Ovary (tissue), 10 donors: ENCODE measurements at places on chromosomes 12 and 14. TPM values are rescaled to one million over a fixed set of nuclear protein-coding genes. Genes with fewer than 3 reads are reported as not detected.

- no peaks in the 10 kb centered on the region for H3K27me3 ChIP-seq
- no peaks in the 10 kb centered on the region for H3K4me1 ChIP-seq
- H3K36me3 ChIP-seq: no peaks in the 10 kb centered on the region
- no peak overlapping the region for H3K4me3 ChIP-seq
These were observed 236.5 kb upstream of the PELI2 start for GRCh38 chr14:55881577-55882241.

GRCh38 chr14:104789752-104790743, 5.5 kb downstream of the AKT1 start:
- H3K27me3 ChIP-seq: no peaks in the 10 kb centered on the region
- DNase-seq: no peak
- no peak overlapping the region for H3K27ac ChIP-seq

GRCh38 chr12:112107306-112108201, 1.0 kb downstream of the NAA25 start:
- no peak for DNase-seq
- H3K4me1 ChIP-seq: peaks cover 9% of the 10 kb centered on the region
- no peak overlapping the region for H3K27ac ChIP-seq
- no peaks in the 10 kb centered on the region for H3K36me3 ChIP-seq

DNA sequence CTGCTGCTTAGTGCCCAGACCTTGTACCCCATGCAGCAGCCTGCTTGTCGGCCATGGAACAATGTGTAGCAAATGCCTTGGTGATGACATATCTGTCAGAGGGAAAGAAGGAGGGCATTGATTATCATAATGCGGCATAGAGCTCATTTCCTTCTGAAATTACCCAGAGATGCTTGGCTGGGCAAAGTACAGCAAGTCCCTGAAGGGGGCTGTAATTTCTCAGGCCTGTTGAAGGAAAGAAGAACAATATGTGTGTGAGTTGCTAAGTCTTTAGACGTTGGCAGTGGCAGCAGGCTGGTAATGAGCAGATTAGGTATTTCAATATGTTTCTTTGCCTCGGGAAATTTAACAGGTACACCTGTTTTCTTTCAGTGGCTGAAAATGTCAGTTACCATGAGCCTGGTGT, 128.6 kb downstream of the CRADD start:
- H3K36me3 ChIP-seq: no peaks in the 10 kb centered on the region
- H3K4me1 ChIP-seq: peaks cover 2% of the 10 kb centered on the region
- H3K27me3 ChIP-seq: no peaks in the 10 kb centered on the region
- no peak for DNase-seq

GRCh38 chr14:104425763-104426646, 153.6 kb upstream of the C14orf180 start:
- H3K36me3 ChIP-seq: no peaks in the 10 kb centered on the region
- peaks cover 12% of the 10 kb centered on the region for H3K4me1 ChIP-seq
- no peak overlapping the region for H3K4me3 ChIP-seq
- H3K27me3 ChIP-seq: no peaks in the 10 kb centered on the region
- no peak for DNase-seq

- peaks cover 2% of the 10 kb centered on the region for H3K27me3 ChIP-seq
- no peak for DNase-seq
- H3K36me3 ChIP-seq: no peaks in the 10 kb centered on the region
- no peak overlapping the region for H3K4me3 ChIP-seq
These were observed 145.8 kb downstream of the MIPOL1 start for GRCh38 chr14:37343307-37344094.

- no peaks in the 10 kb centered on the region for H3K4me1 ChIP-seq
- H3K4me3 ChIP-seq: no peak overlapping the region
- no peak for DNase-seq
- H3K27ac ChIP-seq: no peak overlapping the region
- H3K27me3 ChIP-seq: no peaks in the 10 kb centered on the region
These were observed 21.5 kb downstream of the LLPH start for GRCh38 chr12:66109056-66109455.

DNA sequence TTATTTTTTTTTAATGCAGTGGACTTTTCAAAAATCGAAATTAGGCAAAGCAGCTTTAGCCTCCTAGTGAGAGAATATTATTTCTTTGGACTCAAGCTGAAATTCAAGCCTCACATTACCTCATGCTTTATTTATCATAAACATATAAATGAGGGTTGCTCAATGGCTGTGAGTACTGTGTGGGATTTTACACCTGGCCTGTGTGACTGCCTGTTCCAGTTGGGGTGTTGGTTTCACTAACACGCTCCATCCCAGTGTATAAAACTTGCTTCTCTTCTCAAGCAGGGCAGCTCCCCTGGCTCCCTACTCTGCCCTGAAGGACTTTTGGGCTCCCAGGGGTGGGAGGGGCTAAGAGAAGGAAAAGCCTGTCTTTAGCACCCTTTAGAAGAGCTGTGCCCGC, 15.0 kb downstream of the ANKLE2 start:
- H3K27me3 ChIP-seq: no peaks in the 10 kb centered on the region
- H3K4me3 ChIP-seq: no peak overlapping the region
- no peak for DNase-seq
- no peaks in the 10 kb centered on the region for H3K36me3 ChIP-seq
- no peak overlapping the region for H3K27ac ChIP-seq

DNA sequence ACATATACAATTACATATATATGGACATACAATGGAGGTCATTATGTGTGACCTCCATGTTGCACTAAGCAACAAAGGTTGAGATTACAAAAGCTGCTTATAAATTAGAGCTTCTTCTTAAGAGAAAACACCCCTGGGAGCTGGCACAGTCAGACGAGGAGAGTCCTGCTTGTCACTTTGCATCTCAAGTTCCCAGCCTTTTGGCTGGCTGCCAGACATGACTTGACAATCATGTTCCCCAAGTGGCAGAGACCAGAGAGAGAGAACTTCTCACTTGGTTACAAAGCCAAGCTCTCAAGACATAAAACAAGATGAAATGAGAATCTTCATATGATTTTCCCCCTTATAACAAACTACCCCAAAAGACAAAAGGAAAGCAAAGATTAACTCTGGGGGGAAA, 8.5 kb upstream of the SYNJ2BP start:
- no peaks in the 10 kb centered on the region for H3K4me1 ChIP-seq
- no peaks in the 10 kb centered on the region for H3K36me3 ChIP-seq
- H3K27ac ChIP-seq: no peak overlapping the region
- H3K4me3 ChIP-seq: no peak overlapping the region
- H3K27me3 ChIP-seq: no peaks in the 10 kb centered on the region

GRCh38 chr14:105944632-105945610, 418.5 kb downstream of the TMEM121 start:
- no peaks in the 10 kb centered on the region for H3K4me1 ChIP-seq
- peak; percentile 47 for DNase-seq
- H3K36me3 ChIP-seq: no peaks in the 10 kb centered on the region
- no peaks in the 10 kb centered on the region for H3K27me3 ChIP-seq
- no peak overlapping the region for H3K27ac ChIP-seq

DNA sequence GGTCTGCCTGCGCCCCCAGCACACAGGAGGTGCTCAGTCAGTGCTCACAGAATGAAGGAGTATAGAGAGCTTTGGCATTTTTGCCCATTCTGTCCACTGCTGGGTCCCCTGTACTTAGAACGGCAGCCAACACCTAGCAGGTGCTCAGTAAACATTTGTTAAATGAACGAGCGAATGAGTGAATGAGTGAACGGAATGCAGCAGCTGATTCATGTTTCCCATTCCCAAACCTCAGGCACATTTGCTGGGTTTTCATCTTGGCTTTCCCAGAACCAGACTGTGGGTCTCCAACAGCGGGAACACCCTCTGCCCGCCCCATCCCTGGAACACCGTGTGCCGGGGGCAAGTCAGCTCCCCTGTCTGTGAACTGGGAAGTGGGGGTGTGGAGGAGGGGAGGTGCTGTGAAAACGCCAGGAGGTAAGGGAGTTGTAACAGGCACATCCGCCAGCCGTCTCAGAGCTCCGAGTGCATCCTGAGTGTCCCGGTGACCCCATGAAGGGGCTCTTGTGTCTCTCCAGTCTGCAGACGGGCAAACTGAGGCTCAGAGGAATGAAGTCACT, 47.3 kb downstream of the SCARB1 start:
- H3K4me1 ChIP-seq: no peaks in the 10 kb centered on the region
- H3K27me3 ChIP-seq: no peaks in the 10 kb centered on the region
- H3K4me3 ChIP-seq: no peak overlapping the region
- no peaks in the 10 kb centered on the region for H3K36me3 ChIP-seq
- H3K27ac ChIP-seq: no peak overlapping the region

- H3K27me3 ChIP-seq: no peaks in the 10 kb centered on the region
- H3K27ac ChIP-seq: no peak overlapping the region
- peaks cover 1% of the 10 kb centered on the region for H3K4me1 ChIP-seq
- DNase-seq: no peak
These were observed 52.9 kb downstream of the SETD3 start for GRCh38 chr14:99427632-99428300.

DNA sequence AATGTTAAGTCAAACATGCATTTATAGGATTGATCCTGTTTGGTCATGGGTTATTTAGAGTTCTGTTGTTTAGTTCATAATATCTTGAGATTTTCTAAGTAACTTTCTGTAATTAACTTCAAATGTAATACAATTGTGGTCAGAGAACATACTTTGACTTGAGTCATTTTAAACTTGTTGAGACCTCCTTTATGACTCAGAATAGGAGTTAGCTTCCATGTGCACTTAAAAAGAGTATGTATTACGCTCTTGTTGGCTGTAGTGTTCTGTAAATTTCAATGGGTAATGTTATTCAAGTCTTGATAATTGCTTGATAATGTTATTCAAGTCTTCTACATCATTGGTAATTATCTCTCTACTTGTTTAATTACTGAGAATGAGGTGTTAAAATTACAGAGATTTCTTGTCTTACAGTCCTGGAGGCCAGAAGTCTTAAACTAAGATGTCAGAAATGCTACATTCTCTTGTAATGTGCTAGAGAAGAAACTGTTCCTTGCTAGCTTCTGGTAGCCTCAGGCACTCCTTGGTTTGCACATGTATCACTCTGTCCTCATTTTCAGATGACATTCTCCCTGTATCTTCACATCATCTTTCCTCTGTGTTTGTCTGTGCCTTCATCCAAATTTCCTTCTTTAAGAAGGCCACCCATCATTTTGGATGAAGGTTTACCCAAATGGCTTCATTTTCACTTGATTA, 197.3 kb downstream of the TMTC3 start:
- H3K4me3 ChIP-seq: no peak overlapping the region
- no peak for DNase-seq
- H3K36me3 ChIP-seq: no peaks in the 10 kb centered on the region
- H3K27ac ChIP-seq: no peak overlapping the region

DNA sequence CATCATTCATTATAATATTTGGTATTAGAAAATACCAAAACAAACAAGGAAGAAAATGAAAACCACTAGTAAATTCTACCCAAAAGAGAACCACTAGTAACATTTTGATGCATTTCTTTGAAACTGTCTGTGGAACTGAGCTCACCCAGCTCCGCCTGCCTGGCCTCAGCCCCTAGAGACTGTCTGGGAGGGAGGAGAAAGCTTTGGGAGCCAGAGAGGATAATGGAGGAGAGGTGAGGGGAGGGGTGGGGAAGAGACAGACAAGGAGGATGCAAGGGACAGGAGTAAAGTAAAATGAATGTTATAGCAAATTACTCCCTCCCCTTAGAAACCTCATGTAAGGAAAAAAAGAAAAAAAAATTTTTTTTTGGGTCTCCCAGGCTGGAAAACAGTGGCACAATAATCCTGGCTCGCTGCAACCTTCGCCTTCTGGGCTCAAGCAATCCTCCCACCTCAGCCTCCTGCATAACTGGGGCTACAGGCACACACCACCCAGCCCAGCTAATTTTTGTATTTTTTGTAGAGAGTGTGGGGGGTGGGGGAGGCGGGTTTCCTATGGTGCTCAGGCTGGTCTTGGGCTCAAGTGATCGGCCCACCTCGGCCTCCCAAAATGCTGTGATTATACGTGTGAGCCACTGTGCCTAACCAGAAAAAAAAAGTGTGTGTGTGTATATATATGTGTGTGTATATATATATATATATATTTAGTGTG, 3.2 kb upstream of the MMP19 start:
- H3K4me1 ChIP-seq: peaks cover 12% of the 10 kb centered on the region
- H3K4me3 ChIP-seq: no peak overlapping the region
- H3K27me3 ChIP-seq: no peaks in the 10 kb centered on the region
- H3K36me3 ChIP-seq: no peaks in the 10 kb centered on the region
- no peak for DNase-seq

- DNase-seq: no peak
- no peaks in the 10 kb centered on the region for H3K36me3 ChIP-seq
- no peak overlapping the region for H3K4me3 ChIP-seq
- H3K4me1 ChIP-seq: no peaks in the 10 kb centered on the region
- H3K27ac ChIP-seq: no peak overlapping the region
These were observed 751.3 kb downstream of the SLC6A15 start for GRCh38 chr12:84161296-84161695.

GRCh38 chr14:50363714-50364111, 33.0 kb downstream of the CDKL1 start:
- no peak overlapping the region for H3K27ac ChIP-seq
- H3K4me1 ChIP-seq: peaks cover 14% of the 10 kb centered on the region
- DNase-seq: no peak

- no peak overlapping the region for H3K27ac ChIP-seq
- H3K4me3 ChIP-seq: no peak overlapping the region
- no peaks in the 10 kb centered on the region for H3K36me3 ChIP-seq
- DNase-seq: peak; percentile 64
- H3K27me3 ChIP-seq: no peaks in the 10 kb centered on the region
These were observed 22.0 kb upstream of the NUDT14 start for GRCh38 chr14:105203057-105203531.

GRCh38 chr14:98974113-98974512, 297.9 kb downstream of the BCL11B start:
- no peaks in the 10 kb centered on the region for H3K36me3 ChIP-seq
- no peak for DNase-seq

DNA sequence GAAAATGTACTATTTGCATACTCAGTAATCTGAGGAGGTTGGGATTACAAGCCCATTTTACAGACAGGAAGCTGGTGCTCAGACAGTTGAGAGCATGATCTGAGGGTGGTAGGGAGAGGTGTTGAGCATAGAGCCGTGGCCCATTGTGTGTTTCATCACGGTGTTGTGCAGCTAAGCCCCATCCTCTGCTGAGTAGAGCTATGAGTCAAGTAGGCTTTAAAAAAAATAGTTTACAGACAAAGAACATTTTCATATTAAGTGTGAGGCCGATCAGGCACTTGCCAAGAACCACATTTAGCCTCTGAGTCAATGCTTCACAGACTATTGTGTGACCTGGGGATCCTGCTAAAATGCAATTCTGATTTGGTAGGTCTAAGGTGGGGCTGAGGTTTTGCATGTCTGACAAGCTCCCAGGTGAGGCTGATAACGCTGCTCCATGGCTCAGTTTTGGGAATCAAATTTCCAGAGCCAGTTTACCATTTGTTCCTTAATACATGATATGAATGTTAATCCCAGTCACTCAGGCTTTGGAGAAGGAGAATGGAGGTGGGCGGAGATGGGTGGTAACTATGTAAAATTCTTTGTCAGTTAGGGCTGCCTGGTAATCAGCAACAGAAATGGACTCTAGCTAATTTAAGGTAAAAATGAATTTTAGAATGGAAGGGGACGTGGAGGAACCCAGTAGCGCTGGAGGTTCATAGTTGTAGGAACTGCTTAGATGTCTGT, 22.2 kb downstream of the ZNF664 start:
- no peaks in the 10 kb centered on the region for H3K27me3 ChIP-seq
- no peaks in the 10 kb centered on the region for H3K36me3 ChIP-seq
- no peak overlapping the region for H3K27ac ChIP-seq
- H3K4me3 ChIP-seq: no peak overlapping the region
- DNase-seq: no peak

GLRX5 gene
- 42.9 TPM for total RNA-seq

BHLHE41 gene
- total RNA-seq: 6.6 TPM

COPS7A gene
- total RNA-seq: 54.3 TPM

CNTN1 gene
- total RNA-seq: 23.7 TPM

FSCB gene
- 0.10 TPM for total RNA-seq

DTX1 gene
- total RNA-seq: 0.86 TPM

CBLN3 gene
- 8.0 TPM for total RNA-seq

FOXG1 gene
- 0.12 TPM for total RNA-seq

TAC3 gene
- total RNA-seq: not detected

MGST1 gene
- total RNA-seq: 19.2 TPM

LRRC10 gene
- total RNA-seq: not detected
